ENCODE measurements at places on chromosomes 16 and 17. TPM values are rescaled to one million over a fixed set of nuclear protein-coding genes. Genes with fewer than 3 reads are reported as not detected.

GRCh38 chr16:253833-254232 lies 19.2 kb downstream of the FAM234A start:
- no peak overlapping the region for H3K27ac ChIP-seq
- H3K27me3 ChIP-seq: no peaks in the 10 kb centered on the region
- no peak for DNase-seq
- H3K4me3 ChIP-seq: no peak overlapping the region
- no peaks in the 10 kb centered on the region for H3K4me1 ChIP-seq

GRCh38 chr17:50715471-50715870 lies 3.9 kb upstream of the LUC7L3 start:
- no peak overlapping the region for H3K4me3 ChIP-seq
- no peaks in the 10 kb centered on the region for H3K36me3 ChIP-seq
- H3K27me3 ChIP-seq: no peaks in the 10 kb centered on the region
- peaks cover 4% of the 10 kb centered on the region for H3K4me1 ChIP-seq

DNA sequence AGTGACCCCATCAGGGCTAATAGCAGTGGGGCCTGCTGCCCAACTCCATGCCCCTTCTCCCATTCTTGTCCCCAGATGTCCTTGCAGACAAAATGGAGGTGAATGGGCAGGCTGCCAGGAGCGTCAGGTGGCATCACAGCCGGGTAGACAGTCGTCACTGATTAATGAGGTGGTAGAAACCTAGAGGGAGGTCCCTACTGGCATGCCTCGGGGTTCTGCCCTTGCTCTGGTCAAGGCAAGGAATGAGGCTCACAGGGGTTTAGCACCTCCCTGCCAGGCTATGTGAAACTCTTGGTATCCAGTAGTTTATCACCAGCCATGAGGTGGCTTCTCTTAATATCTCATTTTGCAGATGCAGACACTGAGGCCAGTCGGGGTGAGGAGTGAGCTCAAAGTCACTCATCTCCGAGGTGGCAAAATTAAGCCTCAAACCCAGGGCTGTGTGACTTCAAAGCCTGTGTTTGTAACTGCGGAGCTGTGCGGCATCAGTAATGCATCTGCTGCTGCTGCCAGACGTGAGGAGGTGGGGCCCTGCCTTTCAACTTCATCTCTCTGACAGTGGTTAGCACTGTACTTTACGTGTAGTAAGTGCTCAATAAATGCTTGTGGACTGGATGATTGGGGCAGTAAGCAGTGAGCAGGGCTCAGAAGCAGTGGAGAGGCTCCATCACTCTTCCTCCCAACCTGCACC lies 21.3 kb downstream of the RAI1 start:
- no peaks in the 10 kb centered on the region for H3K27me3 ChIP-seq
- no peak for DNase-seq
- peaks cover 48% of the 10 kb centered on the region for H3K4me1 ChIP-seq
- H3K36me3 ChIP-seq: no peaks in the 10 kb centered on the region

- peak overlapping the region; percentile 12 for H3K4me3 ChIP-seq
- no peak for DNase-seq
- H3K27me3 ChIP-seq: no peaks in the 10 kb centered on the region
- peaks cover 11% of the 10 kb centered on the region for H3K4me1 ChIP-seq
These were observed 5.6 kb downstream of the TMEM238L start for GRCh38 chr17:10798332-10798749.

DNA sequence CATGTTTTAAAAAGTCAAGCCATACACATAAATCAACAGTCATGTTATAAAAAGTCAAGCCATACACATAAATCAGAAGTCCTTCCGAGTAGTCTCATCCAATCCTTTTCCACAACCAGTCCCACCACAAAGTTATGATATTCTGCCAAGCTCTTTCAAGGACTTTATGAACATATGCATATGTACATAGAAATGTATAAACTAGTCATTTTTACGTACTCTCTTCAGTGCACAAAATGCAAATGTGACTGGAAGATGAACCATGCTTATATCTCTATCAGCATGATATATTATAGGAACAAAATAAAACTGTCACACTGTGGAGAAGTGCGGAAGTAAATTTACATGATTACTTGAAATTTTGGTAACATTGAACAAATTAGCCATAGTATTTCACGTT lies 200.9 kb downstream of the CNTNAP4 start:
- no peaks in the 10 kb centered on the region for H3K4me1 ChIP-seq
- no peak overlapping the region for H3K4me3 ChIP-seq
- H3K27me3 ChIP-seq: no peaks in the 10 kb centered on the region
- DNase-seq: no peak

GRCh38 chr16:27169511-27170071 lies 33.7 kb upstream of the KDM8 start:
- DNase-seq: no peak
- no peaks in the 10 kb centered on the region for H3K36me3 ChIP-seq
- no peaks in the 10 kb centered on the region for H3K4me1 ChIP-seq
- H3K27me3 ChIP-seq: no peaks in the 10 kb centered on the region
- no peak overlapping the region for H3K4me3 ChIP-seq
- H3K27ac ChIP-seq: no peak overlapping the region

DNA sequence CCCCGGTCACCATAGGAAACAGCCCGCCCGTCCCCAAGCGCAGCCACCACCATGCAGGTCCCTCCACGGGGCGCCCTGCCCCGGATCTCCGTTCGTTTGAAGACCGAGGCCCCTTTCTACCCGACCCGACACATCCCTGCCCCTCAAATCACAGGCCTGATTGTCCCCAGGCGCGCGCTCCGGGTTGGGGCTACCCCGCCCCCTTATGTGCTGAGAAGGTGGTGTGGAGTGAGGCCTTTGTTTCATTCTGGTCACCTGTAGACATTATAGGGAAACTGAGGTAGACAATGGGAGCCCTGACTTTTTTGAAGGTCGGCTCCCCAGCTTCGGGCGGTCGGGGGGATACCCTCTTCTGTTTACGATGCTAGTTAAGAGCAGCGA lies 763 bp upstream of the ACTG1 start:
- H3K36me3 ChIP-seq: peaks cover 15% of the 10 kb centered on the region
- peaks cover 36% of the 10 kb centered on the region for H3K4me1 ChIP-seq
- DNase-seq: no peak
- H3K27me3 ChIP-seq: no peaks in the 10 kb centered on the region

DNA sequence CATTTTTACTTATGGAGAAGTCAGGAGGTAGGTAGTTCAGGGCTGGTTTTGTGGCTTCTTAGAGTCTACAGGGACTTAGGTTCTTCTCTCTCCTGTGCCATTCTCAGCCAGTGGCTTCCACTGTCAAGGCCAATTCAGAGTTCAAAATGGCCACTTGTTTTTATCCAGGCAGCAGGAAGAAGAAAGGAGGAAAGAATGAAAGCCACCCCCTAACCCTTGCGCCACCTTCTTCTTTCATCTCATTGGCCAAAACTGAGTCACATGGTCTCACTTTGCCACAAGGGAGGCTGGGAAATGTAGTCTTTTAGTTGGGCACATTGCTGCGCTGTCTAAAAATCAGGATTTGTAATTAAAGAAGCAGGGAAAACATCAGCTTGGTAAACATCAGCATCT lies 60.8 kb upstream of the MED9 start:
- no peak overlapping the region for H3K4me3 ChIP-seq
- peak overlapping the region; percentile 72 for H3K27ac ChIP-seq
- DNase-seq: no peak
- H3K36me3 ChIP-seq: no peaks in the 10 kb centered on the region
- H3K4me1 ChIP-seq: peaks cover 25% of the 10 kb centered on the region

DNA sequence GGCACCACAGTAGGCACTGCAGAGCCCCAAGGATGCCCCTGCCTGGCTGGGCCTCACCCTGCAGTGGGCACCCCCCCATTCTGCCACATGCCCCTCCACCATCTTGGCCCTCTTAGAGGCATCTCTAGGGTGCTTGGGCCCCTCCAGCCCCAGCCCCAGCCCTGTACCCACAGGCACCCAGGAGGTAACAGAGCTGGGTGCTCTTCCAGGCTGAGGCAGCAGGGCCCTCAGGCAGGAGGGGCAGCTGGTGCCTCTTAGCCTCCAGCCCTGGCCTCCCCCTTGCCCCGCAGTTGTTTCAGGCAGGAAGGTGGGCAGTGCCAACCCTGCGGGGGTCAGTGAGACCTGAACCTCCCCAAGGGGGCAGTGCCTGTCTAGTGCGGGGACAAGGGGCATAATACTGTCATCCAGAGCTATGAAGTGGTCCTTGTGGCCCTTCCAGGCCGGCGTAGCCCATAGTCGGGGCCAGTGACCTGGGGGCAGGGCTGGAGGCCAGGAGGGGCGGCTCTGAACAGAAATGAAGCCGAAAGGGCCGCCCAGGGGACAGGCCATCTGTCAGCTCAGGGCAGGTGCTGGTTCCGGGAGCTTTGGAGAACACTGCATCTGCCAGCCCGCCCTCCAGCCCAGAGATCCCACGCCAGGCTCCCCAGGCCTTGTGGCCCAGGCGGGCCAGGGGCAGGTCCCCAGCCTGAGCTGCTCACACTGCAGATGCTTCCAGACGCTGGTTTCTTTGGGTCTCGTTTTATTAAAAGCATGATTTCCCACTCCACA lies 4.9 kb upstream of the AATK start:
- no peak for DNase-seq
- H3K36me3 ChIP-seq: no peaks in the 10 kb centered on the region
- H3K4me1 ChIP-seq: peaks cover 6% of the 10 kb centered on the region
- no peak overlapping the region for H3K27ac ChIP-seq

- H3K4me1 ChIP-seq: no peaks in the 10 kb centered on the region
- no peaks in the 10 kb centered on the region for H3K36me3 ChIP-seq
- DNase-seq: no peak
- no peak overlapping the region for H3K4me3 ChIP-seq
- no peak overlapping the region for H3K27ac ChIP-seq
- no peaks in the 10 kb centered on the region for H3K27me3 ChIP-seq
These were observed 279.4 kb upstream of the ELAC2 start for GRCh38 chr17:13297183-13297582.

DNA sequence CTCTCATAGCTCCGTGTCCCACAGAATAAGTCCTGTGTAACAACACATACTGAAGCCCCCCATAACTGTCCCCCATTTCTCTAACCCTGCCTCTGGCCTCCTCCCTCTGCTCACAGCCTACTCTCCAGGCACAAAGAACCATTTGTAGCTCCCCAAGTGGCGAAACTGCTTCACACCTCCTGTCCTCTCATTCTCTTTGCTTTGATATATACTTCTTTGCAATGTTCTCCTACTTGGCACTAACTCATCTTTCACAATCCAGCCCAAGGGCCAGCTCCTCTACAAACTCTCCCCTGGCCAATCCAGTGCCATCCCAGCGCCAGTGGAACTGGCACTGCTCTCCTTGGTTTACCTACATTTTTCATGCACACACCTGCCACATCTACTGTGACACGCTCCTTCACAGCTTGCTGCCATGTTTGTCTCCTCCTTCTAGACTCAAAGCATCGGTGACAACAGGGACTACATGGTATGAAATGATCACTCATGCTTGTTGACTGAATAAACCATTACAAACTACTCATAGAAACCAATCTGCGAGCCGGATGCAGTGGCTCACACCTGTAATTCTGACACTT lies 12.8 kb downstream of the CYTH1 start:
- no peak overlapping the region for H3K4me3 ChIP-seq
- no peaks in the 10 kb centered on the region for H3K27me3 ChIP-seq
- peak overlapping the region; percentile 38 for H3K27ac ChIP-seq
- no peaks in the 10 kb centered on the region for H3K36me3 ChIP-seq
- DNase-seq: no peak

GRCh38 chr17:58276423-58276822 lies 4.3 kb downstream of the MPO start:
- no peaks in the 10 kb centered on the region for H3K27me3 ChIP-seq
- no peak for DNase-seq
- no peak overlapping the region for H3K4me3 ChIP-seq
- H3K36me3 ChIP-seq: no peaks in the 10 kb centered on the region
- no peak overlapping the region for H3K27ac ChIP-seq

GRCh38 chr17:47310186-47310733 lies 13.5 kb upstream of the EFCAB13 start:
- no peak overlapping the region for H3K27ac ChIP-seq
- H3K4me1 ChIP-seq: peaks cover 12% of the 10 kb centered on the region
- no peaks in the 10 kb centered on the region for H3K36me3 ChIP-seq
- no peak for DNase-seq

GRCh38 chr17:27218719-27219488 lies 75.0 kb upstream of the WSB1 start:
- no peaks in the 10 kb centered on the region for H3K4me1 ChIP-seq
- no peak overlapping the region for H3K4me3 ChIP-seq
- H3K27ac ChIP-seq: no peak overlapping the region
- no peaks in the 10 kb centered on the region for H3K36me3 ChIP-seq
- H3K27me3 ChIP-seq: no peaks in the 10 kb centered on the region

DNA sequence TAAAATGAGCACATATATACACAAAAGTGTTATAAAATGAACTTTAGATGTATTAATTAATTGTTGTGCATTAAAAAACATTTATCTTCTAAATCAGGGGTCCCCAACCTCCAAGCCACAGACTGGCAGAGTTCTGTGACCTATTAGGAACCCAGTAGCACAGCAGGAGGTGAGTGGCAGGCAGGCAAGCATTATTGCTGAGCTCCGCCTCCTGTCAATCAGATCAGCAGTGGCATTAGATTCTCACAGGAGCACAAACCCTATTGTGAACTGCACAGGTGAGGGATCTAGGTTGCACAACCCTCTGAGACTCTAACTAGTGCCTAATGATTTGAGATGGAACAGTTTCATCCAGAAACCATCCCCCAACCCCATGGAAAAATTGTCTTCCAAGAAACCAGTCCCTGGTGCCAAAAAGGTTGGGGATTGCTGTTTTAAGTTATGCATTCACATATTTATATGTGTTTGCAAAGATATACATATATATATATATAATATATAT lies 583.7 kb downstream of the KCNJ2 start:
- no peak overlapping the region for H3K4me3 ChIP-seq
- H3K27me3 ChIP-seq: no peaks in the 10 kb centered on the region
- no peak for DNase-seq
- H3K4me1 ChIP-seq: no peaks in the 10 kb centered on the region
- H3K36me3 ChIP-seq: no peaks in the 10 kb centered on the region

- H3K4me3 ChIP-seq: no peak overlapping the region
- H3K36me3 ChIP-seq: peaks cover 36% of the 10 kb centered on the region
- no peak for DNase-seq
- peaks cover 31% of the 10 kb centered on the region for H3K4me1 ChIP-seq
- no peak overlapping the region for H3K27ac ChIP-seq
These were observed 3.6 kb downstream of the MAPK3 start for GRCh38 chr16:30119428-30119827.

GRCh38 chr16:56558024-56558747 lies 6.7 kb upstream of the MT4 start:
- no peak overlapping the region for H3K27ac ChIP-seq
- no peaks in the 10 kb centered on the region for H3K4me1 ChIP-seq
- no peak overlapping the region for H3K4me3 ChIP-seq
- no peaks in the 10 kb centered on the region for H3K27me3 ChIP-seq

TVP23C gene
- 19.4 TPM for total RNA-seq

SEC14L5 gene
- 0.22 TPM for total RNA-seq

OTOP2 gene
- 1.4 TPM for total RNA-seq

Measured in esophagus squamous epithelium (tissue), 5 donors.